AG08396 (cell line): ENCODE measurements at places on chromosomes 6 and 20.

- DNase-seq: peak; percentile 18
Observed at GRCh38 chr6:145814035-145814500, 527 bp downstream of the FBXO30 start.

DNA sequence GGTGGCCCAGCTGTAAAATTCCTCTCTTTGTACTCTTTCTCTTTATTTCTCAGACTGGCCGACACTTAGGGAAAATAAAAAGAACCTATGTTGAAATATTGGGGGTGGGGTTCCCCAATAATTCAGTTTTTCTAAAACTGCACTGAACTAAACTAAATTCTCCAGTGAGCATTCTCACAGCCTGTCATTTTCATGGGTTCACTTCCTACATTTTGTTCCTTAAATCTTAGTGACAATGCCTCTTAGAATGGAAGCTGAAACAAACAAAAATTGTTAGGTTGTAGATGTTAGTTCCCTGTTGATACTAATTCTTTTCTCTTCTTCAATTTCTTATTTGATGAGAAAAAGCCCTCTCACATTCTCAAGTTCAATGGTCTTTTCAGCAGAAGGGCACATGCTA is 35.8 kb upstream of the IFNGR1 start:
- no peak for DNase-seq

- no peak for DNase-seq
Observed at GRCh38 chr6:33064723-33065122, 8.7 kb downstream of the HLA-DPA1 start.

DNA sequence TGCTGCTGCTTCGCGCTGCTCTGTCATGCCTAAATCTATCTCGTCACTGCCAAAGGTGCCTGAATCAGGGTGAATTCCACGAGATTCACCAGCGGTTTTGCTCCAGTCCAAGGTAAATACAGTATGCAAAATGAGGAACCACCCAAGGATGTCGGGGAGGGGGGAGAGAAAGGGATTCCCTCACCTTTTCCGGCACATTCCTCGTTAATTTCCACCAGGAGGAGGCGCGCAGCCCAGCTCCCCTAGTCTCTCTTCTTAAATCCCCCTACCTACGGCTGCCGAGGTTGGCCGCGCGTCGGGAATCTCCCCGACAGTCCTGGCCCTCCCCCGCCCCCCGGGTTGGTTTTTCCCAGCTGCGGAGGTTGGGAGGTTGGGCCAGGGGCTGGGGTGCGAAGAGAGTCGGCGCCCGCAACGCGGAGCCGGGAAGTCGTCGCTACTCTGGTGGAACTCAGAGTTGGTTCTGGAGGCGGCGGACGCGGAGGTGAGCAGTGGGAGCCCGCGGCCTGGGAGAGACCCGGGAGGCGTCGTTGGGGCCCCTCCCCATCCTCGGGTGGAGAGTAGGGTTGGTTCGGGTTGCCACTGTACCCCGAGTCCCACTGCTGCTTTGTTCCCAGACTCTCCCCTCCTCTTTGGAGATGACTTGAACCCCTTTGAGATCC is at the start of gene TPBG:
TSS of gene TPBG (plus strand) at position 390 of the 659 bp plus-strand sequence. CDS start 1,145 bp downstream, outside the sequence.
- peak; percentile 82 for DNase-seq

GRCh38 chr20:44532259-44532980 is 10.6 kb upstream of the SERINC3 start:
- peak; percentile 12 for DNase-seq

DNA sequence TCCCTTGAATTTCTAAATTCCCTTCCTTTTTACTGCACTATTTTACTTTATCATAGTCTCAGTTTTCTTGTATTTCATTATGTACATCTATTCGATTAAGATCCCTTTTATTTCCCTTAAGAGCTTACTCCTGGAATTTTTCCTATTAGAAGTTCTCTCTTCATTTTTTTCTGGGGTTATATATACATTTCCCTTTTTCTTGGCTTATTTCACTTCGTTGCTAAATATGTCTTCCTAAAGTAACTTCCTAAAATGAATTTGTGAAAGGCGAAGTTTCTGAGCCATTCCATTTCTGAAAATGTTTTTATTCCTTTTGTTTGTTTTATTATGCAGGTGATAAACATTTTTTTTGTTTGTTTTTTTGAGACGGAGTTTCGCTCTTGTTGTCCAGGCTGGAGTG is 5.9 kb upstream of the CD109 start:
- no peak for DNase-seq

DNA sequence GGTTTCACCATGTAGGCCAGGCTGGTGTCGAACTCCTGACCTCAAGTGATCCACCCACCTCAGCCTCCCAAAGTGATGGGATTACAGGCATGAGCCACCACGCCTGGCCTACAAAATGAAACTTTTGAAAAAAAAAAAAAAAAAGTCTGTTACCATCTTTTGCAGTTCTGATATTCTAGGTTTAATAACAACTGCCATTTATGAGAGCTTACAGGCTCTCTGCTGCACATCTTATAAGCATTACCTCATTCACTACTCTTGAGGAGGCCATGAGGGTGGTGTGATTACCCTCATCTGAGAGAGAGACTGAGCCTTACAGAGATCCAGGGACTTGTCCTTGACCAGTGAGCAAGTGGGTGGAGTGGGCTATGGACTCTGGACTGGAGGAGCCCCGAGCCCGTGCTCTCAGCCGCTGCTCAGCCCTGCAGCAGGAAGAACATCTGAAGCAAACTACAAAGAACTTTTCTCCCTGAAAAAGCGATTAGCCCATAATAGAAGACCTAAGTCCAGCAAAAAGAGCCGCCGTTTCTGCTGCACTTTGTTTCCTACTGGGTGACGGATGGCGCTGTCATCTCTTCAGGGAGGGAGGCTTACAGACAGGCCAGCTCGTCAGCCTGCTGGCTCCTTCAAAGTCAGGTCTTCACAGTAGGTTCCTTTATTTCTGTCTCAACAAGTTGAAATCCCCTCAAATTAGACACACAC is 119.8 kb upstream of the AKAP12 start:
- DNase-seq: no peak

GRCh38 chr6:170277893-170278742 is 12.8 kb downstream of the DLL1 start:
- DNase-seq: no peak

DNA sequence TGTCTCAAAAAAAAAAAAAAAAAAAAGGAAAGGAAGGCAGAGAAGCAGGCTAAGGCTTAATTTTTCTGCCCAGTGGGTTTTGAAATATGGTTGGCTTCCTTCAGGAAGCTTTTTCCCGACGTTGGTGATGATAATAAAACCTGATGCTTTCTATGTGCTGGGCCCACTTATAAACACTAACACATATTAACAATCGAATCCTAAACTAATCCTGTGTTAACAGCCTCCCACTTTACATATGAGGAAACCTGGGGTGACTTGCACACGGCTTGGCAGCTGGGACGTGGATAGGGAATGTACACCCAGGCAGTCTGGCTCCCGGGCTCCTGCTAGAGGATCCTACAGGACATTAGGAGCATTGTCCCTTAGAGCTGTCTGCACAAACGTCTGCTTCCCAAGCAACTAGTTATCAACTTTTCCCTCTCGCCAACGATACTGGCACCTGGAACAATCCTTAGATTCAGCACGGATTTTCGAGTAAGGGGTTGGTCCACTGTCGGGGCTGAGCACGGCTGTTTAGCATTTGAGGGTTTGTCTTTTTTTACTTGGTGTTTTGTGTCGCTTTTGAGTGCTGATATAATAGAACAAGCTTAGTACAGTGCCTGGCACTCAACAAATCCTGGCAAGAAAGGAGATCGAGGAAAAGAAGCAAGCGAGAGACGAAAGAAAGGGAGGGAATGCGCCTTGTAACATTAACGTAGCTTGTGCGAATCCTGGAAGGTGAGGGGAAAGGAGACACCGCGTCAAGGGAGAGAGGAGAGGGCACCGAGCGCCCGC is 622 bp upstream of the KIZ start:
- peak; percentile 55 for DNase-seq

- no peak for DNase-seq
Observed at GRCh38 chr20:58616411-58616810, 34.7 kb upstream of the STX16 start.

- DNase-seq: no peak
Observed at GRCh38 chr6:81031416-81031815, 721.1 kb downstream of the TENT5A start.

DNA sequence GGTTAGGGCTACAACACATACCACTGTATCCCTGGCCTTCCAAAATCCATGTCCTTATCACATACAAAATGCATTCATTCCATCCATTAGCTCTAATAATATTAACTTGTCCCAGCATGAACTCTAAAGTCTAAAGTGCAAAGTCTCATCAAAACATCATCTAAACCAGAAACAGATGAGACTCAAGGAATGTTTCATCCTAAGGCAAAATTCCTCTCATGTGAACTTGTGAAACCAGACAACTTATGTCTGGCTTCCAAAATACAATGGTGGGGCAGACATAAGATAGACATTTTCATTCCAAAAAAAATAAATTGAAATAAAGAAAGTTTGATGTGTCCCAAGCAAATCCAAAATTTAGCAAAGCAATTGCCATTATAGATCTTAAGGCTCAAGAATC is 257.4 kb downstream of the HTR1B start:
- DNase-seq: no peak

DNA sequence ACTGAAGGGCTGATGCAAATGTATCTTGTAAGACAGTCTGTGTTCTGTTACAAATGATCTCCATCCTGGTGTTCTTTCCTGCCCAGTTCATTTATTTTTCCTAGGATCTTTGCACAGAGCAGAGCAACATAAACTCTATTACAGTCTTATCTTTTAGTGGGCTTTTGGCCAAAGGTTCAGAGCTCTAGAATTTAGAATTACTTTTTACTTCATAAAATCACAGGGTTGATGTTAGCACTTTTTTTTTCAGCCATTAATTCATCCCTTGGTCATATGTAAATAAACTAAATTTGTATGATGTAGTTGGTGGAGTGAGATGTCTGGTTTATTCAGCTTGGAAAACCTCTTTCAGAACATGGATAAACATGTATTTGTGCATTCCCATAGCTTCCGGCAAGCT is 181.9 kb downstream of the ZFAND3 start:
- no peak for DNase-seq

- DNase-seq: no peak
Observed at GRCh38 chr20:58216334-58216733, 12.1 kb downstream of the ANKRD60 start.

DNA sequence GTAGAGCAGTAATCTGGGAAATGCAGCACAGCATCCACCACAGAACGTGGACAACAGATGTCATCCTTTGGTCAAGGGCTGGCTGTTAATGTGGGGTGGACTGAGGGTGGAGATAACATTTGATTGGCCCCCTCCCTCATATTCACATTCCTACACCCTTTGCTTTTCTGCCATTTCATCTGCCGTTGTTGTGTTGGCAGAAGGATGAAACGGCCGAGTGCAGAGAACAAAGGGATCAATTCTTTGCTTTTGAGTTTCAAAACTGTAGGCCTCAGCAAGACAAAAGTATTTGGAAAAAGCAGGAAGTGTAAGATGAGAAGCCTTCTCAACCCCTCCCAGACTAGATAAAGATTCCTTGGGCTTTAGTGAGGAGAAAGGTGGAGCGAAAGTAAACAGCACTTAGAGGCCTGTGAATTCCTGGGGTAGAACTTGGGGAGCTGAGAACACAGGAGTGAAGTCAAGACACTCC is 74.2 kb upstream of the PHIP start:
- DNase-seq: no peak

DNA sequence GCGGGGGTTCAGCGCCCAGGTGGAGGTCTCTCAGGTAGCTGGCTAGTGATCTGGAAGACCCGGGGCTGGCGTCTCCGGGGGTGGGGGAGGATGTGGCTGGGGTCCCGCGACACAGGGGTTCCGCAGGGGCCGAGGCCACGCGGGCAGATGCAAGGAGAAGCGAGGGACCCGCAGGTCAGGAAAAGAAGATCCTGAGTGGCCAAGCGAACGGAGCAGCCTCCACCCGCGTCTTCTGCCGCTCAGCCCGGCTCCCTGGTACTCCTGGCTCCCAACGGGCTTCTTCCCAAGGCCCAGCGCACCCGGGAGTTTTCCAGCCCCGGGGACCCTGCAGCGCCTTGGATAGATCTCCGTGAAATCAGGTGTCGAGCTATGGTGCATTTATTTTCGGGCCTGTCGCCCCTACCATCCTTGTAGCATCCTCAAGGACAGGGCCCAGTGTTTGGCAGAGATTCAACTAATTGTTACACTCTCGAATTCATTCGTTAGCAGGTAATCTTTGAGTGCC is 682 bp upstream of the CHD6 start:
- DNase-seq: peak; percentile 19

- no peak for DNase-seq
Observed at GRCh38 chr6:152975204-152975915, 7.5 kb downstream of the FBXO5 start.

DNA sequence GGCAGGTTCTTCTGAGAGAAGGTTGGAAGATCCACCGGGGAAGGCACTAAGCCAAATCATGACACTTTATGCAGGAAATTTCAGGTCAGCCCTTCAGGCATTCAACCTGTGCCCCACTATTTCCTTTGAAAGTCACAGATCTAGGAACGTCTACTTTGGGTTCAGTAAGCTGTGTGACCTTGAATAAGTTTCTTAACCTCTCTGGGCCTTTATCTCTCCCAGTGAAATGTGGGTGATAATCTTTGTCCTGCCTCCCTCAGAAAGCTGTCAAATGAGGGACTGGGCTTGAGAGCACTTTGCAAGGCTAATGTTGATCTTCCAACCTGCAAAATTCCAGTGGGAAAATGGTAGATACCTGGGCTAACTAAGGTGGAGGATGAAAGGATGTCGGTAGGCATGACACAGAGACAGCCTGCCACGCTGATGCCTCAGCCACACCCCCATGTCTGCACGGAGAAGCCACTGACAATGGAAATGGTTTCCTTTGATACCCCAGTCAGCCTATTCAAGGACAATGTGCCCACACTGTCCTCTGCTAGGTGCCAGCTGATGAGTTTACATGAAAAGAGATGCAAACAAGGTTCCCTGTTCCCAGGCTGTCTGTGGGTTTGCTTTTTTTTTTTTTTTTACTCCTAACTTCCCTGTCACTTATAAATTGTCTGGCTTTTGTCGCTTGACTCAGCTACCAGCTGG is 9.3 kb downstream of the BNIP5 start:
- DNase-seq: no peak

GRCh38 chr20:41951615-41952014 is 333.4 kb upstream of the CHD6 start:
- no peak for DNase-seq

- DNase-seq: no peak
Observed at GRCh38 chr20:41560970-41561369, 57.2 kb downstream of the CHD6 start.

DNA sequence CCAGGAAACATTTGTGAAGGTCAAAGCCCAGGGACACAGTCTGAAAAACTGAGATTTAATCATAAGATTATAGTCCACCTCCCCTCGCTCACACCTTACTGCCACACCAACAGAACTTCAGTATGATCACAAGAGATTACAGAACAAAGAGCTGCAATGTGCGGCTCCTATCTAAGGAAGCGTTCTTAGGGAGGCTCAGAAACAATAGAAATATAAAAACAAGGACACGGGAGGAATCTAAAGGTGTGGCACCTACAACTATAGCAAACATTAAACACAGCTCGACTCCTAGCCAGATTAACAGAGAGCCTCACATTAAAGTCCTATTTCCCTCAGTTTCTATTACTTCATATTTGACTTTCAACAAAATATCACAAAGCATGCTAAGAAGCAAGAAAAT is 40.4 kb upstream of the THEMIS start:
- DNase-seq: no peak
